GM04503 (cell line): ENCODE measurements at places on chromosomes 11 and 22.

DNA sequence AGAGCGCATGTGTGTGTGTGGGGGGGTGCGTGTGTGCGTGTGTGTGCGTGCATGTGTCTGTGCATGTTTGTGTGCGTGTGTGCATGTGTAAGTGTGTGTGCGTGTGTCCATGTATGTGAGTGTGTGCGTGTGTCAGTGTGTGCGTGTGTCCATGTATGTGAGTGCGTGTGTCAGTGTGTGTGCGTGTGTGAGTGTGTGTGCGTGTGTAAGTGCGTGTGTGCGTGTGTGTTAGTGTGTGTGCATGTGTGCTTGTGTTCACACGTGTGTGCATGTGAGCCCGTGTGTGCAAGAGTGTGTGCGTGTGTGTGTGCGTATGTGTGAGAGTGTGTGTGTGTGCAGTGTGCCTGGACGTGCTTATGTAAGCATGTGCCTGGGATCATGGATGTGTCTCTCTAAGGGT, 14.7 kb upstream of the APOL6 start:
- no peak for DNase-seq

GRCh38 chr11:130472434-130472961, 24.1 kb downstream of the ADAMTS15 start:
- no peak for DNase-seq

GRCh38 chr22:32717337-32718240, 83.9 kb upstream of the TIMP3 start:
- no peak for DNase-seq

DNA sequence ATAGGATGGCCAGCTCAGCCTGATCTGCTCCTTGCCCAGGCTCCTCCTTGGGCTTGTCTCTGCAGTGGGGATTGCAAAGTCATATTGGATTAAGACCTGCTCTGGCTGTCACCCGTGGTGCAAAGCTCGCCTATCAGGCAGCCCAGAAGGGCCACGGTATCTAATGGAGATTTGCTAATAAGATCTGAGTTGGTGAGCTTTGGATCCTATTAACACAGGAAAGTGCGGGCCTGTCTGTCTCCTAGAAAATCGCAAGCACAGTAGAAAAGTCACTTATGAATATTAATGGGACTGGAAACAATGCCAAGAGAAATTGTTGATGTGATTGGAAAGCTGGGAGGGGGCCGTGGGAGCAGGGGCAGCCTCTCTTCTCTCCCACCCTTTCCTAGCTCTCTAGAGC, 72.8 kb downstream of the CHST1 start:
- DNase-seq, result no peak

GRCh38 chr22:20663137-20663828, 110.6 kb upstream of the SERPIND1 start:
- no peak for DNase-seq

- DNase-seq, result no peak
These were observed 346.8 kb downstream of the OR4C45 start for GRCh38 chr11:50379484-50379883.

GRCh38 chr11:115873813-115874212, 369.6 kb upstream of the CADM1 start:
- no peak for DNase-seq

GRCh38 chr11:64092111-64092760, 56.5 kb downstream of the FLRT1 start:
- DNase-seq, result no peak

DNA sequence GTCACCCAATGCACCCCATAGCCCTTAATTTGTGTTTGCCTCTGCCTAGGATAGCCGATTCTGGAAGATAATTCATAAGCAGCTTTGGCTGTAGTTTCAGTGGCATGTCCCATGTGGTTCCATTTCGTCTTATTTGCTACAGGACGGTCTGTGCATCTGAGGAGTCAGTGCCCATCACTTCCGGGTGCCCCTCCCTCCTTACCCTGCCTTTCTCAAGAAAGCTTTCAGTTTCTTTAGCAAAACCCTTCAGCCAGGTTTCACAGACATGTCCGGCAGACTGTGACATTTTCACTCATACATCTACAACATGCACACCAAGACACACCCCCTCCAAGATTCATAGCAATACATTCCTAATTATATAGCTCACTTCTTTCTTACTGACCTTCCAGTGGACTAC, 14.3 kb downstream of the TP53AIP1 start:
- DNase-seq, result no peak

GRCh38 chr11:1826552-1827094, 8.2 kb upstream of the SYT8 start:
- no peak for DNase-seq

DNA sequence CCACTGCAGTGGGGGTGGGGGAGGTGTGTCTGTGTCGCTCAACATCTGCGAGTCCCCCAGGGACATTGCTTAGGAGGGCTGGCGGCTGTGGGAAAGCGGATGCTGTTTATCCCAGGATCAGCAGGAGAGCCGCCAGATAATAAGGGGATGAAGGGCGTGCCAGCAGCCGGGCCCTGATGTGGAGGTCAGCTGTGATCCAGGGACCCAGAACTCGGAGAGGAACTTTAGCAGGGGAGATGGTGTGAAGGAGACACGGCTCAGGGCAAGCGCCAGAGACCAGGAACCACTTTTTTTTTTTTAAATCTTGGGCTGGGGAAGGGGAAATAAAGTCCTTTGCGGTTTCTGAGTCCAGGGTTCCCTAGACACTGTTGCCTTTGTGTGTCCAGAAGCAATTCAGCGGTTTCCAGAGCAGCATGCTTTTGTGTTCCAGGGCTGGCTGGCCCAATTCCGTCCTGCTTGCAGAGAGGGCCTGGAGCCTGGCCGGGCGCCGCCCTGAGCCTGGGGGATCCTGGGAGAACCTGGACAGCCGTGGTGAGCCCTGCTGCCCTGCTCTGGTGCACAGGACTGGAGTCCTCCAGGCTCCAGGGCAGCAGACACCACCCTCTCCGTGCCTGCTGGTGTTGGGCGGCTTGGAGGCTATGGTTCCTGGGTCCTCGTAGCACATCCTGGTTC, at the start of gene GRAMD4:
Gene GRAMD4 (plus strand): TSS at position 557 of the 672 bp plus-strand sequence. CDS start 6,414 bp downstream, outside the sequence.
- DNase-seq, result no peak
